ENCODE measurements at places on chromosomes 12 and 14. TPM values are rescaled to one million over a fixed set of nuclear protein-coding genes. Genes with fewer than 3 reads are reported as not detected.
A peak's percentile ranks its signal among the peaks of the same experiment; 100 is the strongest.

SIX6 gene
- not detected for total RNA-seq

ANO2 gene
- not detected for total RNA-seq

DNA sequence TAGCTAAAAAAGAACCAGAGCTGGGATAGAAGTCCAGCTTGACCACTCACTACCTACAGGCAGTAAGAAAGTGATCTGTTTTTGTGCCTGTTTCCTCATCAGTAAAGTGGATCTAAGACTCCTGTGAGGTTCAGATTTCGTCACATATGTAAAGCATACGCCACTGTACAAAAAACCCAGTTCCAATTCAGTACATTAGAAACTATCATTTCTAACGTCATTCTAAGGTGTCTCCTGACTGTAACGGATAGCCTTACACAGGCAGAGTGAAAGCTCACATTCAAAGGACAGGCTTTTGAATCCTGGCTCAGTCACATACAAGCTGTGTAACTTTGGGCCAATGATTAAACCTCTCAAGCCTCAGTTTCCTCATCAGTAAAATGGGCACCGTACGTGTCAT, 3.5 kb downstream of the SLC15A4 start:
- DNase-seq = no peak
- no peak overlapping the region for H3K27ac ChIP-seq
- H3K4me1 ChIP-seq = peaks cover 35% of the 10 kb centered on the region
- no peak overlapping the region for H3K4me3 ChIP-seq

BHLHE41 gene
- 3.4 TPM for total RNA-seq

ARID2 gene
- total RNA-seq = 29.8 TPM

DNA sequence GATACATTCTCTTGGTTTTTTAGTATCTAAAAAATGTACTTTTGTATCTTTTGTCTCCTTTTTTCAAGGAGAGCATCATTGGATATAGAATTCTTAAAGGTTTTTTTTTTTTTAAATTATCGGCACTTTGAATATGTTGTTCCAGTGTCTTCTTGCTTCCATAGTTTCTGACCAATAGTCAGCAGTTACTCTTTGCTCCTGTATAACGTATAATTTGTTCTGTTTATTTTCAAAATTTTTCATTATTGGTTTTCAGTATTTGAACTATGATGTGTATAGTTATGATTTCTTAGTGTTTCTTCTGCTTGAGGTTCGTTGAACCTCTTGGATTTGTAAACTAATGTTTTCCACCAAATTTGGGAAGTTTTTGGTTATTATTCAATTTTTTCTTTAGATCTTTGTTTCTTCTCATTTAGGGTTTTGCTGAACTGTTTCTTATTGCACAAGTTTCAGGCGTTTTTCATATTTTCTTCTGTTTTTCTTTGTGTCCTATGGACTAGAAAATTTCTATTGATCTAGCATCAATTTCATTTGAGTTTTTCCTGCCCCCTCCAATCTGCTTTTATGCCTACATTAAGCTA, 93.9 kb downstream of the PLBD1 start:
- no peaks in the 10 kb centered on the region for H3K27me3 ChIP-seq
- DNase-seq = peak; percentile 31
- H3K27ac ChIP-seq = no peak overlapping the region
- H3K4me3 ChIP-seq = no peak overlapping the region
- peaks cover 79% of the 10 kb centered on the region for H3K36me3 ChIP-seq

DNA sequence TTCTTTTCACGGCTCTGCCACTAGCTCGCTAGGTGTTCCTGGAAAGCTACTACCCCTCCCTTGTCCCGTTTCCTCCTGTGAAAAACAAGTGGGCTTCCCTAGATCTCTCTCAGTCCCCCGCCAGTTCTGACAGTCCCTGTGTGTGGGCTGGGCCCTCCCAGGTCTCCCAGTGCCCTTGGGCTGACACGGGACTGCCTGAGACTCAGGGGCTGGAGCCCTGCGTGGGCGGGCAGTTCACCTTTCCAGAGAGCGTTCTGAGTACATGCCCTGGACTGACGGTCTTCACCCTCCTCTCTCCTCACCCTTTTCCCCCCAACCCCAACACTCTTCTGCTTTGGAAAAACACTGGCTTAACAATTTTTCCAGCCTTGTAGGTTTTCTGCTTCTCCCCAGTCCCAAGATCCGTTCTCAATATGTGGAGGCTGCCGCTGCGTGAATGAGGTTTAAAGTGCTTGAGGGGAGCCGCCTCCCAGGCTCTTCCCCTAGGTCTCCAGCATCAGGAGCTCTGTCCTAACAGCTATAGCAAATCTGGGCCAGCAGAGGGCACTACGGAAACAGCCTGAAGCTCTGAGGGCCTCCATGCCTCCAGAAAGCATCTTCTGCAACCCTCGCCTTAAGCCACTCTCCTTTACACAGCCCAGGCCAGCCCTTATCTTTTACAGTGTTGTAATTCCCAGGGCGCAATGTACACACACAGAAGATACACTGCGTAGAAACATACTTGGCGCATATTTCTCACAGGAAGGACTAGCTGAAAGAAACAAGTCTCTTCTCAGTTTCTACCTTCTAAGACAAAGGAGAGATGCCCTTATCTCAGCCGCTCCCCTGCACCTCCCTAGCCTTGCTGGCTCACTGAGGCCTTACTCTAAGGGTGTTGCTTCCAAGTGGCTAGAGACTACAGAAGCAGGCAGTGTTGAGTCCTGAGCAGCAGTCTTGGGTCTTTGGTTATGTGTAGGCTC, 10.4 kb upstream of the DCD start:
- no peak overlapping the region for H3K27ac ChIP-seq
- DNase-seq = peak; percentile 57
- no peak overlapping the region for H3K4me3 ChIP-seq
- H3K4me1 ChIP-seq = no peaks in the 10 kb centered on the region
- peaks cover 58% of the 10 kb centered on the region for H3K27me3 ChIP-seq

- peaks cover 13% of the 10 kb centered on the region for H3K4me1 ChIP-seq
- no peak for DNase-seq
- H3K4me3 ChIP-seq = peak overlapping the region; percentile 82
- H3K36me3 ChIP-seq = peaks cover 6% of the 10 kb centered on the region
- peak overlapping the region; percentile 94 for H3K27ac ChIP-seq
- H3K27me3 ChIP-seq = no peaks in the 10 kb centered on the region
These were observed 658 bp upstream of the CEP128 start for GRCh38 chr14:80942191-80942600.

SIX4 gene
- total RNA-seq = 13.6 TPM

FRMD6 gene
- total RNA-seq = 104 TPM

GRCh38 chr12:66239295-66239694, 50.3 kb downstream of the IRAK3 start:
- H3K4me3 ChIP-seq = no peak overlapping the region
- peaks cover 33% of the 10 kb centered on the region for H3K27me3 ChIP-seq
- no peaks in the 10 kb centered on the region for H3K36me3 ChIP-seq
- no peak for DNase-seq
- H3K27ac ChIP-seq = no peak overlapping the region
- H3K4me1 ChIP-seq = no peaks in the 10 kb centered on the region

Measured in MCF 10A (cell line).